ENCODE measurements at places on chromosomes 2 and 18.

GRCh38 chr2:5913711-5914395, 221.7 kb downstream of the SOX11 start:
- no peak for DNase-seq

GRCh38 chr2:196601430-196602306, 37.8 kb upstream of the CCDC150 start:
- DNase-seq = no peak

DNA sequence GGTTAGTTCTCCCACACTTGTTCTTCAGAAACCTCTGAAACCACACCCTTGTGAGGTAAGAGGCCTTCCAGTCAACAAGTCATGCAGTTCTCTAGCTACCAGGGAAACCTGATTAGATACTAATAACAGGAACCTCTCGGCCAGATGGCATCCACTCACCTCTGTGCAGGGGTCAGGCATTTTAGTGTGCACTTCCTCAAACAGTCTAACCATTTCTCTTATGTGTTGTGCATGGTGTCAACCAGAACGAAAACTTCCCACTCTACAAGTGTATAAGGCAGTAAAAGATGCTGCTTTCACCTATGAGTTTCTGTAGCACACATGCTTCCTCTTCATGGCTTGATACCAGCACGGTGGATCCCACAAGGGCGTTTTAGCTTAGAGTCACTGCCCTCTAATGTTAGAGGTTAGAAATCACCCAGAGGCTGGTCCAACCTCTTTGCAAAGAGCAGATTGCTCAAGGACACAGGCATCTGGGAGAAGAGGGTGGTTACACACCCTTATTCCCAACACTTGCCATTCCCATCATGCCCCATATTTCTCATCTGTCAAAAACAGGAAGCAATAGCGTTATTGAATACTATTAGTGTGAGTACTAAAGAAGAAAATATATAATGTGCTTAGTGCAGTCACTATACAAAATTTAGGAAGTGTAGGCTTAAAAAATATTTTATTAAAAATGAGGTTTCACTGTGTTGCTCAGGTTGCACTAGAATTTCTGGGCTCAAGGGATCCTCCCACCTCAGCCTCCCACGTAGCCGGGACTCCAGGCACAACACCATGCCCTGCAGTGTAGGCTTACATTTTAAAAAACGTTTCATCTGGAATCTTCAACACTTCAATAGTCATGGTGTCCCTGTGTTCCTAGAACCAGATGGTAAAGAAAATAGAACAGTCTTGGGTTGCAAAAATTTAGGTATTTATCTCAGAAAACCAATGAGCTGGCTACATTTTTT, 34.5 kb upstream of the RAB31 start:
- DNase-seq = peak; percentile 29

DNA sequence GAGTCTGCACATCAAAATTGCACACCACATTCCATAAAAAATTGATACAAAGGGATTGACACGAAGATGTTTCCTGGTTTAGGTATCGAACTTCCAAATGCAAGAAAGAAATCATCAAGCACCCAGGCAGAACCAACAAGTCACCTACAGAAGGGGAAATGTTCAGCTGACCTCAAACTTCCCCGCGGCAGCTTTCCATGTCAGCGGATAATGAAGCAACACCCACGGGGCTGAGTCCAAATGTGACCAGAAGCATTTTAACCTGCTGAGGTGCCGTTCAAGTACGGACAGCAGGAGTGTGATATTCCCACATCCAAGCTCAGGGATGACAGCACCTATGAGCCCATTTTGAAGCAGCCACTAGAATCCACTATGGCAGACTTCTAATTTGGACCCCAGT, 124.9 kb downstream of the GALNT14 start:
- no peak for DNase-seq

DNA sequence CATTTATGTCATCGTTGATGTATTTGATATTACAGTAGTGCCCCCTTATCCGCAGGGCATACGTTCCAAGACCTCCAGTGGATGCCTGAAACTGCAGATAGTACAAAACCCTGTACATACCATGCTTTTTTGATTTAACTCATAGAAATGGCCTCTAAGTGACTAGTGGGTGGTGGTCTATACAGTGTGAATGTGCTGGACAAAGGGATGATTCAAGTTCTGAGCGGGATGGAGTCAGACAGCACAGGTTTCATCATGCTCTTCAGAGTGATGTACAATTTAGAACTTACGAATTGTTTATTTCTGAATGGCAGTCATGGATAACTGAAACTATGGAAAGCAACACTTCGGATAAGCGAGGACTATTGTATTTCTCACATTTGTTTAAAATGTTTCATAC, 473.1 kb upstream of the FANCL start:
- DNase-seq = no peak

DNA sequence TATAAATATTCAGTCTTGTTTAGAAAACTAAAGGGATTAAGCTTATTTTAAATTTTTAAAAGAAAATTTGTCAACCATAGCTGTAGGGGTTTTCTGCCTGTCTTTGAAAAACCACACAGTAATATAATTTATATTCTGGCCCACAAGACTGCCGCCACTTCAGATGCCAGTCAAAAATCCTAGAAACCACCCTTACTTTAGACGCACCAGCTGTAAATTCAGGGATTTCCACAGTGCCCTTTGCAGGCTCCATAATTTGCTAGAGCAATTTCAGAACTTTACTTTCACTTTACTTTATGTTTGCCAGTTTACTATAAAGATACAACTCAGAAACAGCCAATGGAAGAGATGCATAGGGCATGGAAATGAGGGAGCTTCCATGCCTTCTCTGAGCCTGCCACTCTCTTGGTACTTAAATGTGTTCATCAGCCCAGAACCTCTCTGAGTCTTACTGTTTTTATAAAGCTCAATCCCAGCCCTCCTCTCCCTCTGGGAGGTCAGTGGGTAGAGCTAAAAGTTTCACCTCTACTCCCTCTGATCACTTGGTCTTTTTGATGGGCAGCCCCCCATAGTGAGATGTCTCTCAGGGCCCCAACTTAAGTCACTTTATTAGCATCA, 63.3 kb downstream of the KYNU start:
- DNase-seq = no peak

DNA sequence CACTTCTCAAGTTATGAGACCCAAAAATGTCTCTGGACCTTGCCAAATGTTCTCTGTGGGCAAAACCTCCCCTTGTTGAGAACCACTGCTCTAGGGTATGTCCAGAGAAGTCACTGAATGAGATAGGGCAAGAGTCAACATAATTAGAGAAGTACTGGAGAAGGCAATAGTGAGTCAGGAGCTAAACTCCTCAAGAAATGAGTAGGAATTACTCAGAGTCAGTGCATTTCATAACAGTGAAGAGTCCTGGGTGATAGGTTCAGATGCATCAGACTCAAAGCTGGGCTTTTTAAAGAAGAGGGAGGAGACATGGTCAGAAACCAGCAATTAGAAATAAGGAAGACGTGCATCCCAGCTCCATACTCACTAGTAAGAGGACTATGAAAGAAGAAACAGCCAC, 38.6 kb upstream of the IHH start:
- no peak for DNase-seq

DNA sequence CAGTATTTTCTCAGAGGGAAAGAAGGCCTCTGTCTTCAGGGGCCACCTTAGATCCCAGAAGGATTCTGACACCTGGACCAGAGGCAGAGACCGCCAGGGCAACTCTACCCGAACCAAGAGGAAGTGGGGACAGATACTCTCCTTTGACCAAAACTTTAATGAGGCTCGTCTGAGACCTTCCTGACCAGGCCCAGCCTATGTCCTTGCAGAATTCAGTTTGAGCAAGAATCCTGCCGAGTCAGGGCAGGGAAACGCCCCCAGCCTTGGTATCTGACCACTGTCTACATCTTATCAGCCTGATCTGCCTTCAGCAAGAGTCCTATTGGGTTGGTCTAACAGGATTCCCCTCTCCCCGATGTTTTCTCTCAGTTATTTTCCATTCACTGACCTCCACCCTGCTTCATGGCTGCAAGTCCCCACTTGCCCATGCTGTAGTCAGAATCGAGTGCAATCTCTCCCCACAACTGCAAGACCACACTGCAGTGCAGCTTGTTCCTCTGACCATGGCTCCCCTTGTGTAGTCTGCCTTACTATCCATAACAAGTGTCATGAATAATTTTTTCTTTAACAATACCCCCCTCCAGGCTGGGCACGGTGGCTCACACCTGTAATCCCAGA, 95.0 kb downstream of the MSH2 start:
- DNase-seq = no peak

DNA sequence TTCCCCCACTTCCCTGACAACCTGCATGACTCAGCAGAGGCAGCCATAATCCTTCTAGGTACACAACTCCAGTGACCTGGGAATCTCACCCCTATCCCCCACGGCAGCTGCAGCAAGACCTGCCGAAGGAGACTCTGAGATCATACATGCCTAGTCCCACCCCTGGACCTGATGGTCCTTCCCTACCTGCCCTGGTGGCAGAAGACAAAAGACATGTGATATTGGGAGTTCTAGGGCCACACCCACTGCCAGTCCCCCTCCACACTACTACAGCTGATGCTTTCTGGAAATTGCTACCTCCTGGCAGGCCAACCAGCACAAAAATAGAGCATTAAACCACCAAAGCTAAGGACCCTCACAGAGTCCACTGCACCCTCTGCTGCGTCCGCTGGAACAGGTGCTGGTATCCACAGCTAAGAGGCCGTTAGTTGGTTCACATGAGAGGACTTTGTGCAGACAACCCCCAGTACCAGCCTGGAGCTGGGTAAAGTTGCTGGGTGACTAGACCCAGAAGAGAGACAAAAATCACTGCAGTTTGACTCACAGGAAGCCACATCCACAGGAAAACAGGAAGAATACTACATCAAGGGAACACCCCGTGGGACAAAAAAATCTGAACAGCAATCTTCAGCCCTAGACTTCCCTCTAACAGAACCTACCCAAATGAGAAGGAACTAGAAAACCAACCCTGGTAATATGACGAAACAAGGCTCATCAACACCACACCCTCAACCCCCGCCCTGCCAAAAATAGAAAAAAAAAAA, 12.5 kb downstream of the MARCO start:
- DNase-seq = no peak

GRCh38 chr2:217064234-217065011, 204.6 kb upstream of the TNP1 start:
- DNase-seq = no peak

DNA sequence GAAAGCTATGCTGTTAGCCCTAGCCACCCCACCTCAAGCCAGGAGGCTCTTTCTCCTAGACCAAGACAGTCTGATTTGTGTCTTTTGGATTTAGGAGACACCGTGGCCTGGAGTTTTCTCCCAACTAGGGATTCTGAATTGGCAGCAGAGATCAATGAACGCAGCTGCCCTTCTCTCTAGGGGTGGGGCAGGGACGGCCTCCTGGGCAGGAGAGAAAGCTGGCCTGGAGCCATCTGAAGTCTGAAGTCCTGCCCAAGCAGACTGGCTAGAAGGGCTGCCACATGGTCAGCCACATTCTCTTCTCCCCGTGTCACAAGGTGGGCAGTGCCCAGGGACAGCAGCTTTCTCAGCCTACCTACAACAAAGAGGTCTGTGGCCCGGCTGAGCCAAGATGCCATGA, 45.1 kb downstream of the PIEZO2 start:
- DNase-seq = no peak
